ENCODE measurements at places on chromosomes 16 and 17.

GRCh38 chr17:9987779-9988585 is 82.9 kb upstream of the RCVRN start:
- no peak for DNase-seq

DNA sequence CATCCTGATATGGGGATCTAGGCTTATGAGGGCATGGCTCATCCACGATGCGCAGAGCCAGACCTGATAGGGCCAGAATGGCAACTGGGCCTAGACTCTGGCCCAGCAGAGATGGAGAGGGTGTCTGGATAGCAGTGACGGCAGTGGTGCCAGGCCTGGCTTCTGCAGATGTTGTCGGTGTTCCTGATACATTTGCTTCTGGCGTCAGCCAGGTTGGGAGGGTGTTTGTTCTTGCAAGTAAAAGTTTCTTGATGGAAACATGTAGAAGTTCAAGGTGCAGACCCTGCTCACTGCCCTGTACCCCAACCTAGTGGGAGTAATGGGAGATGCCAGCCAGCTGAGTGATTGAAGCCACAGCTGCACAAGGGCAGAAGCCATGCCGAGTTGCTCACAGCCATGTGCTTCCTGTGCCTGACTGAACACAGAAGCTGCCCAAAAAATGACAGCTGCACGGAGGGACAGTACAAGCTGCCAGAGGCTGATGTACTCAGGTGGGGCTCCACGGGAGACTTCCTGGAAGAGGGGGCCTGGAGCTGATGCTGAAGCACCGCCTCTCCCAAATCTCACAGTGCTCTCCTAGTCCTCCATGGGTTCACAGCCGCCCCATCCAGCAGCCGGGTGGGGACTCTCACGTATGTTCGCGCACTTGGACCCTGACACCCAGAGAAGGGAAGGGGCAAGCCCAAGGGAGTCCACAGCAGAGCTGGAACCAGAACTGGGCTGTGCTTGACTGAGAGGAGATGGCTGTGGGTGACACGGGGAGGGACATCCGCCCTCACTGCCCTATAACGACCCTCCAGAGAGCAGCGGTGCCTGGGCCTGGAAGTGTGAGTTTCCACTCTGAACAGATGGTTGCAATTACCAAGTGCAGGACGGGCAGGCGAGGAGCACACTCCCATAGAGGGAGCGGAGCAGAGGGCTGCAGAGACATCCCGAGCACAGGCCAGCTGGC is 78.7 kb downstream of the N4BP1 start:
- DNase-seq = no peak

DNA sequence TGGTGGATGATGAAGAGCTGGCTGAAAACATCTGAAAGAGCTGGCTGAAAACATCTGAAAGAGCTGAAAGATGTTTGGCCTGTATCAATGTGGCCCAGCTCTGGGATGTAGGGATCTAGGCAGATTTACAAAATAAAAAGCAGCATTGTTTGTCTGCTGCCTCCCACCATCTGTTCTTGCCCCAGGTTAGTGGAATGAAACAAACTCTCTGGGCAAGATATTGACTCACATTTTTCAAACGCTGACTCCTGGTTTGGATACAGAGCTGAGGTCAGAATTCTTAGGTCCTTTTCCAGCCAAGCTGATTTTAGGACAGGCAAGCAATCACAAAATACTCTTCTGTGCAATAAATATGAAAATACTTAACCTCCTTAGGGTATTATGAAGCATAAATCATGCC is 139.0 kb downstream of the STX8 start:
- DNase-seq = no peak

DNA sequence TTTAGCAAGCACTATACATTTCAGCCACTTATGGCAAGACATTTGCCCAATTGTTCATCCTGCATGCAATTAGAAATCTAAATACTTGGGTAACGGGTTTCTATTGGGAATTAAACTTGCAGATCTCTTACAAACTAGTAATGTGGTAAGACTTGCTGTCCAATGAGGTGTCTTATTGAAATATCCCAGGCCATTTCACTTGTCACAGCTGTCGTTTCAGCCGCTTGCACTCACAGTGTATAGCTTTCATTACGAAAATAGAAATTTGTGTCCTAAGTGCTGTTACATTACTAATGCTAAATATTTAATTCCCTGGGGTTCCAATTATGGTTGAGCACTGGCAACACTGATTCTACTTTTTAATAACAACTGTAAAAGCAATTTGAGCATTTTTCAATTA is 40.3 kb upstream of the IRX5 start:
- no peak for DNase-seq

DNA sequence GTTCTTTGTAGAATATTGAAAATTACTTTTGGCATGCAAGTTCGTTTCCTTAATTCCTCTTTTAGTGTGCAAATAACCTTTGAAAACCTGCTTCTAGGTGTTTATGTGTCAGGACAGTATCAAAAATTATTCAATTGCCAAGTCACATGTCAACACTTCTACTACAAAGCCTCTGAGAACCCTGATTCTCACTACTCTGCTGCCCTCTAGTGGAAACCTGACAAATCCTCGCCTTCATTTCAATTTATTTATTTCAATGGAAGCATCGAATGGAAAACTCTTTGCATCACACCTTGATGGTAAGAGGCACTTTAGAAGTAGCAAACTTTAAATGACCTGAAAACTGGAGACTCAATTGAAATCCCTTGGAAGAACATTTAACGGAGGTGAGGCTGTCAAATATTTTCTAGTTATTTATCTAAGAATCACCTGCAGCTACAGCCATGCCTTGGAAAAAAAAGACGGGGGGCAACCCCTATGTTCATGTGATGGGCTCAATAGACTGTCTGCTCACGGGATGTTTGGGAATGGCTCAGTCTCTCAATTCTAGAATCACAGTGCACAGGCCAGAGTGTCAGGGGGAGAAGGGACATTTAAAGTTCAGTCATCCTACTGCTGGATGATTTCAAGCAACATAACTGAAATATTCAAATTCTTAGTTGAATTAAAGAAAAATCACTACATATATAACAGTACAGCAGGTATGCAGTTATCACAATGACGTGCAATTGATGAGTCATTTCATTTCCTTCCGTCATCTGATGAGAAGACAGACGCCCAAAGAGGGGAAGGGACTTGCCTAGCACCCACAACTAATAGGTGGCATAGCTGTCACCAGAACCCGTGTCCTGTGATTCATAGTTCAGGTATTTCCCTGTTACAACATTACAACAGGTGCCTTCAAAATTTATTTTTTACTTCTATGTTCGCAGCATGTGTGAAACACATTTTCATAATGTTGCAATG is 563.9 kb downstream of the TOX3 start:
- DNase-seq = no peak

DNA sequence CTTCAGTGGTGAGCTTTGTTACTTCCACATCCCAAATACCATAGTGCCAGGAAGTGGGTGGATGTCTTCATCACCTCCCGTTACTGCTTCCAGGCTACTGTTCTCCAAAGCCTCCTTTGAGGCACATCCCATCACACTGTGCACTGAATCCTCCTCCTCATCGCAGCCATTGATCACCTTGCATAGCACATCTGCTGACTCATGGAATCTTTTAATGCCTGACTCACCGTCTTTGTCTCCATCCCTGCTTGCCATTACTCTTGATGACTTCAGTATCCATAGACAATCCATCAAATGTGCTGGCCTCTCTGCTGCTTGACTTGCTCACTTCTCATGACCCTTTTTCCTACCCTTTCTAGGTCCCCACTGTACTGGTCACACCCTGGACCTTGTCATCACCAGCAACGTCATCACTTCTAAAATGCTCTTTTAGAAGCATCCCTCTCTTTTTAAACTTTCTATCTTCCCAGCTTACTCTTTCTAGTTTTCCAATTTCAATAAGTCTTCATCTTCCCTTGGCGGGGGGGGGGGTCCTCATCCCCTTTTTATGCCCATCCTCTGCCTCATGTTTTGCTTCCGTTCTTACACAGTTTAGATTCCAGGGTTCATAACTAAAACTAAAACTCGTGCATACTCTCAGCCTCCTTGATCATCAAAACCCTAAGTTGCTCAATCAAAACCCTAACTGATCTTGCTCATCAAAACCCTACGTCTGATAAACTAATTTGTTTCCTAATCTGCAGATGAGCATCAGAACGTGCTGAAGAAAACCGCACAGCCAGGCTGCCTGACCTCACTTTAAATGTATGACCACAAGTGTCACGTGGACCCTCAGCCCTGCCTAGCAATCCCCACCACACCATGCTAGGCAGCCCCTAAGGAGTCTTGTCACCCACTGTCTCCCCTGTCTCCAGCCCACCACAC is 289.7 kb upstream of the ZFHX3 start:
- no peak for DNase-seq

DNA sequence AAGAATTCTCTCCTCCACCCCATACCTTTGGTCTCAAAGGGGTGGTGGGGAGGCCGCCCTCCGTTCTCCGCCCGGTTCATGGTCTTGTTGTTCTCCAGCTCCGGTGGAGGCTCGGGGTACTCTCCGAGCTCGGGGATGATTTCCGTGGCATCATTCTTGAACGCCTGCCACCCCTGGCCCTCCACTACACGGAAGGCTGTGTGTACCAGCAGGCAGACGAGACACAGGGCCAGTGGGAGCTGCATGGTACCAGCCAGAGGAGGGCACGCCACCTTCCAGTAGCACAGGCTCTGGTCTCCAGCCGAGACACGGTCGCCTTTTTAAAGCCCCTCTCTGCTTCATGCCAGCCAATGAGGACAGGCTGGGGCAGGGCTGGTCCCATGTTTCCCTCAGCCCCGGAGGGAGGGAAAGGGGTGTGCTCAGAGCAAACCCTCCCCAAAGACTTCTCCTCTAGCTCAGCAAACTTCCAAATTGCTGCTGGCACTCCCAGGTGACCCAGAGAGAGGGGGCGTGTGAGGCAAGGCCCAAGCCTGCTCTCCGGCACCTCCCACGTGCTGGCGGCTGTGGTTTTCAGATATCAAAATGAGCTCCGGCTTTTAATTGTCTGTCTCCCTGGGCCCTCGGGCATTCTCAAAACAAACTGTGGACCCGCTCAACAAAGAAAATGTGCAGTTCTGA is at the start of gene SOST:
Gene SOST (minus strand): TSS at position 295 of the 678 bp plus-strand sequence. CDS start 50 bp downstream, at position 245.
- no peak for DNase-seq

DNA sequence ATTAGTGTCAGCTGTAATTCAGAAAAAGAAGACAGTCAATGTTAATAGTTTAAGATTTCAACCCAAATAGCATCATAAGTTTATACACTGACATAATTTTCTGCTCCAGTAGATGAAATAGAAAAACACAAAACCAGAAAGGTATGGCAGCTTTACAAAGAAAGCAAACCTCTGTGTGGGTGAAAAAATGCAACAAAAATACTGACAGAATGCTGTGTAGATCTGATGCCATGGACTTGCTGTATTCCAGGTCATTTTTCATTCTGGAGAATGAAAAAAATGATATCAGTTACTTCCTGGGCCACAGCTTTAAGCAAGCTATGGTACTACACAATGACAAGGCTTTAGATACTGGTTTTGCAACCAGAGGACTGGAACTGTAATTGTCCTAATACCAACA is 116.0 kb downstream of the MAP2K4 start:
- DNase-seq = no peak

GRCh38 chr16:57143149-57143921 is 42.5 kb downstream of the PSME3IP1 start:
- DNase-seq = no peak

- no peak for DNase-seq
Measured at GRCh38 chr17:16129441-16130205, 85.7 kb downstream of the NCOR1 start.

DNA sequence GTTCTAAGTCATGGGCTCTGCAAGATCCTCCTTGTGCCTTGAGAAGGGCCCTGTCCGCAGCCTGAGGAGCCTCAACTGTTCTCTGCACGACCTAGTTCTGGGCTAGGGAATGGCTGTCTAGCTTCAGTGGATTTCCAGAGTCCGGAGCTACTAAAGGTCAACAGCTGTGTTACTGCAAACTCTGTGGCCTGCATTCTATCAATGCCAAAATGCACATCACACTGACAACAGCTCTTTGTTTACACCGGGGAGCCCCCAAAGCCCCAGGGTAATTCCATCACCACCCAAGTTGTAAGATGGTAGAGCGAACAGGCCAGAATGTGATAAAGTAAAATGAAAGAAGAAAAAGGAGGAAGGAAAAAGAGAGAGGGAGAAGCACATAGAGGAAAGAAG is 610.2 kb downstream of the MAF start:
- no peak for DNase-seq

DNA sequence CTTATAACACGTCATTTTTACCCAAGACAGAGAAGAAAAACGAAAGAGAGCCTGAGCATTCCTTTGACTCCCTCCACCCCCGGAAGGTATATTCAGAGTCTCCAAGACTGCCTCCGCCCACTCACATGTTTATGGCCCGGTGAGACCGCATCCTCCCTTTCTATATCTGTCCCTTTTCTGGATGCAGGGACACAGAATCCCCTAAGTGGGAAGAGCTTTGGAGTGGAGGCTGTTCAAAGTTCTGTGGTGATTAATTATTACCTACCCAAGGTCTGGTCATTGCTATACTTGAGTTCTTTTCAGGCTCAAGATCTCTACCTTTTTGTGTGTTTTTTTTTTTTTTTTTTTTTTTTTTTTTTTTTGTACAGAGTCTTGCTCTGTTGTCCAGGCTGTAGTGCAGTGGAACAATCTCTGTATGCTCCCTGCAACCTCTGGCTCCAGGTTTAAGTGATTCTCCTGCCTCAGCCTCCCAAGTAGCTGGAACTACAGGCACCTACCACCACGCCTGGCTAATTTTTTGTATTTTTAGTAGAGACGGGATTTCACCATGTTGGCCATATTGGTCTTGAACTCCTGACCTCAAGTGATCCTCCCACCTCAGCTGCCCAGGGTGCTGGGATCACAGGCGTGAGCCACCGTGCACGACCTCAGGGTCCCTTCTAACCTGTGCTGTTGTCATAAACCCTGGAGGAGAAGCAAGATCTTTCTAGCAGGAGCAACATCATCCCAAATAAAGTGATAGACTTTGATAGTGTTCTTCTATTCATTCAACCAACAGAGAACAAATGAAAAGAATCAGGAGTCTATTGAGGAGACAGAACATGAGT is 407.1 kb downstream of the WWOX start:
- DNase-seq = no peak

GRCh38 chr16:2484898-2485508 is 10.1 kb downstream of the TBC1D24 start:
- DNase-seq = no peak

- no peak for DNase-seq
Measured at GRCh38 chr17:50346313-50347116, 589 bp downstream of the XYLT2 start.

All from activated T-helper 1 cell treated with Interleukin-2 at 50 U/mL for 16 hours (primary cell).